ENCODE measurements at places on chromosomes 6 and 20. TPM values are rescaled to one million over a fixed set of nuclear protein-coding genes. Genes with fewer than 3 reads are reported as not detected.

- peak; percentile 46 for DNase-seq
- H3K36me3 ChIP-seq: no peaks in the 10 kb centered on the region
- peaks cover 43% of the 10 kb centered on the region for H3K4me1 ChIP-seq
- H3K27me3 ChIP-seq: peaks cover 8% of the 10 kb centered on the region
- H3K4me3 ChIP-seq: no peak overlapping the region
These were observed 16.8 kb upstream of the DCBLD1 start for GRCh38 chr6:117465691-117466090.

- H3K27me3 ChIP-seq: no peaks in the 10 kb centered on the region
- no peak overlapping the region for H3K4me3 ChIP-seq
- no peak for DNase-seq
These were observed 13.5 kb downstream of the USP45 start for GRCh38 chr6:99501762-99502161.

- H3K36me3 ChIP-seq: no peaks in the 10 kb centered on the region
- H3K4me3 ChIP-seq: no peak overlapping the region
- DNase-seq: no peak
- no peaks in the 10 kb centered on the region for H3K4me1 ChIP-seq
- H3K27ac ChIP-seq: no peak overlapping the region
These were observed 64.7 kb upstream of the MTHFD1L start for GRCh38 chr6:150800674-150801314.

- DNase-seq: peak; percentile 48
- H3K4me1 ChIP-seq: peaks cover 30% of the 10 kb centered on the region
- no peak overlapping the region for H3K4me3 ChIP-seq
- no peak overlapping the region for H3K27ac ChIP-seq
- no peaks in the 10 kb centered on the region for H3K36me3 ChIP-seq
- peaks cover 32% of the 10 kb centered on the region for H3K27me3 ChIP-seq
These were observed 237.8 kb downstream of the LY86 start for GRCh38 chr6:6826095-6826901.

DNA sequence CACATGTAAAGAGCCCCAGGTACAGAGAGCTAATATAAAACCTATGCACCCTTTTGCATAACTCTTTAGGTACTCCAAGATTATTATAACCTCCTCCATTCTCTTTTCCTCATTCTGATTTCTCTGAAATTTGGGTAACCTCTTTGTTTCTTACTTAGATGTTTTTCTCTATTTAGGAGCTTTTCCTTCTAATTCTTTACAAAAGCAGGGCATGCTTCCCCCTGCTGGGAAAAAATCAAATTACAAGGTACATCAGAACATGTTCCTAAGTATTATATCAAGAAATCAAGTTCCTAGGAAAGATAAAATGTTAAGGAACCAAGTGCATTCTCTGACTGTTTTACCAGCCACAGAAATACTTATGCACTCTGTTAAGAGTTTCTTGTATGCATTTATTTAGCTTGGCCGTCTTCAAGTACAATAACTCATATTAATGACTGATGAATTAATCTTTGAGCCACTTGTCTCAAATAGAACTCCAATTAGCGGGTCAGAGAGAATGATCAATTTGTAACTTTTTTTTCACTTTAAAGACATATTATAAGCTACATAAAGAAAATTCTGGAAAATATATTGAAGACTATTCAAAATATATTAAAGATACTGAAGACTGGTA is 2.1 kb downstream of the KHDRBS2 start:
- H3K4me1 ChIP-seq: no peaks in the 10 kb centered on the region
- H3K27me3 ChIP-seq: peaks cover 5% of the 10 kb centered on the region
- H3K36me3 ChIP-seq: no peaks in the 10 kb centered on the region
- H3K4me3 ChIP-seq: no peak overlapping the region

GRCh38 chr6:97630604-97631003 is 347.6 kb upstream of the MMS22L start:
- no peaks in the 10 kb centered on the region for H3K27me3 ChIP-seq
- H3K4me3 ChIP-seq: no peak overlapping the region
- no peak for DNase-seq
- no peak overlapping the region for H3K27ac ChIP-seq
- no peaks in the 10 kb centered on the region for H3K4me1 ChIP-seq
- H3K36me3 ChIP-seq: no peaks in the 10 kb centered on the region

DNA sequence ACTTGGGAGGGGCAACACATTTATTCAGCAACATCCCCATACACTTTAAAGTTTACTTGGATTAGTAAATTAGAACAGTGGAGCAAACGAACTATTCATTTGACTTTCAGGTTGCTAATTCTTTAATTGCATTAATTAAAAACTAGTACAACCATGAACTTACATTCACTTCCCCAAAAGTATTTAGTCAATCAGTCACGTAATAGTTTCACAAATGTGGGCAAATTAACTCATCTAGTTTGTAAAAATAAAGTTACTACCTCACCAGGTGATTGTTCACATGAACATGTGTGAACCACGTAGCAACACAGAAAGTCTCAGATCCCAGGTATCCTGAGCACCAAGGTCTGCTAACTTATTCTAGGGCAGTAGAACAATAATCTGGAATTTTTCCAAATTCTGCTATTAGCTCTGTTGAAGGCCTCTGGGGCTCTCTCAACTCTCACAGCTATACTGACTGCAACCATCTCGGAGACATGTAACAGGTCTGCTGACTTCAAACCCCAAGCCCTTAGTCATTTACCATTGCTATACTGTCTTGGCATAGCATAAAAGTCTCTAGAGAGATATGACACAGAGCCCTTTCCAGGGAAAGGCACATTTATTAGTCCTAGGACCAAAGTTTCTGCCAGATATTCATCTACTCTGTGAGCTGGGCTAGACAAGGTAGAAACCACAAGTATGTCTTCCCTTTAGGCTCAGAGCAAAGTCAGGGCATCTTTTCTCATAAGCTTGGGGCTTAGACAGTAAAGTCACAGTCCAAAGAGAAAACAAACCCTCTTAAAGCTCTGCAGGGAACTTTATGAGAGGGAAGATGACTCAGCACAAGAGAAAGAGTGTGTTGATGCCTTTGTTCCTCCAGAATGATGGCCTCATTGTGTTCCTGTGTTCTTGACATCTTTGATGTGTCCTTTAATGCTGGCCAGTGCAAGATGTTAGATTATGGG is 50.9 kb upstream of the CCDC28A start:
- no peaks in the 10 kb centered on the region for H3K36me3 ChIP-seq
- H3K27me3 ChIP-seq: peaks cover 2% of the 10 kb centered on the region
- no peak for DNase-seq
- peaks cover 3% of the 10 kb centered on the region for H3K4me1 ChIP-seq
- no peak overlapping the region for H3K4me3 ChIP-seq

GRCh38 chr6:128617285-128617684 is 96.9 kb upstream of the PTPRK start:
- H3K36me3 ChIP-seq: no peaks in the 10 kb centered on the region
- H3K27ac ChIP-seq: no peak overlapping the region
- DNase-seq: no peak
- H3K27me3 ChIP-seq: no peaks in the 10 kb centered on the region
- no peak overlapping the region for H3K4me3 ChIP-seq

GRCh38 chr20:49400904-49401303 is 81.6 kb downstream of the KCNB1 start:
- no peak for DNase-seq
- H3K4me1 ChIP-seq: no peaks in the 10 kb centered on the region
- H3K27me3 ChIP-seq: peaks cover 21% of the 10 kb centered on the region
- no peak overlapping the region for H3K4me3 ChIP-seq
- no peak overlapping the region for H3K27ac ChIP-seq

- peaks cover 8% of the 10 kb centered on the region for H3K27me3 ChIP-seq
- H3K27ac ChIP-seq: no peak overlapping the region
- no peaks in the 10 kb centered on the region for H3K36me3 ChIP-seq
- H3K4me3 ChIP-seq: no peak overlapping the region
These were observed 4.4 kb upstream of the CST3 start for GRCh38 chr20:23641936-23642751.

The PRND gene
- not detected for total RNA-seq

The FKBP1A gene
- 207 TPM for total RNA-seq

The CLVS2 gene
- not detected for total RNA-seq

The AFG1L gene
- total RNA-seq: 4.7 TPM

The STK4 gene
- 213 TPM for total RNA-seq
